ENCODE measurements at places on chromosomes 2 and 18.

- no peak for DNase-seq
Observed at GRCh38 chr2:238381341-238382115, 45.2 kb upstream of the ASB1 start.

GRCh38 chr2:15561574-15562344 lies 625 bp upstream of the NBAS start:
- peak; percentile 43 for DNase-seq

GRCh38 chr2:78035804-78036203 lies 513.6 kb upstream of the LRRTM4 start:
- no peak for DNase-seq

- peak; percentile 5 for DNase-seq
Observed at GRCh38 chr2:146597291-146597690, 1247.5 kb upstream of the ACVR2A start.

DNA sequence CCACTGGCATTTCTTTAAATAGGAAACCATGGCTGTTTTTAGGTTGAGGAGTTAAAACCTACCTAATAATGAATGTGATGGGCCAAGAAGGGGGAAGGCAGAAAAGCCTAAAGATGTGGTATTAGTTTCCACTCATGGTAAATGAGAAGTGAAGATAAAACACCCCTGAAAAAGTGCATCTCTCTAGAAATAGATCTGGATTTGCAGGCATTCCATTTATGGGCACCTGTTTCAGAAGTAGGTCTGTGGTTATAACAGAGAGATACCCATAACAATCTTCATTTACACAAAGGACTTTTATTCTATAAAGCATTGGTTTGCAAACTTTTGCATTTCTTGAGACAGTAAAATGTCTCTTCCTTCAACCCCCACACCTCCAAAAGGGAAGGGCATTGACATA lies 62.1 kb downstream of the PRKCE start:
- DNase-seq, result no peak

- peak; percentile 14 for DNase-seq
Observed at GRCh38 chr2:44668336-44668735, 273.2 kb upstream of the SIX3 start.

GRCh38 chr2:120530781-120531180 lies 184.8 kb downstream of the INHBB start:
- no peak for DNase-seq

- DNase-seq, result no peak
Observed at GRCh38 chr2:21263622-21264021, 139.9 kb downstream of the TDRD15 start.

GRCh38 chr2:233209533-233210171 lies 41.8 kb upstream of the ATG16L1 start:
- DNase-seq, result no peak

- no peak for DNase-seq
Observed at GRCh38 chr2:74461187-74462053, 3.2 kb downstream of the WBP1 start.

- peak; percentile 8 for DNase-seq
Observed at GRCh38 chr18:31901063-31901462, 41.9 kb downstream of the TRAPPC8 start.

- no peak for DNase-seq
Observed at GRCh38 chr2:237210763-237211162, 125.1 kb downstream of the COPS8 start.

DNA sequence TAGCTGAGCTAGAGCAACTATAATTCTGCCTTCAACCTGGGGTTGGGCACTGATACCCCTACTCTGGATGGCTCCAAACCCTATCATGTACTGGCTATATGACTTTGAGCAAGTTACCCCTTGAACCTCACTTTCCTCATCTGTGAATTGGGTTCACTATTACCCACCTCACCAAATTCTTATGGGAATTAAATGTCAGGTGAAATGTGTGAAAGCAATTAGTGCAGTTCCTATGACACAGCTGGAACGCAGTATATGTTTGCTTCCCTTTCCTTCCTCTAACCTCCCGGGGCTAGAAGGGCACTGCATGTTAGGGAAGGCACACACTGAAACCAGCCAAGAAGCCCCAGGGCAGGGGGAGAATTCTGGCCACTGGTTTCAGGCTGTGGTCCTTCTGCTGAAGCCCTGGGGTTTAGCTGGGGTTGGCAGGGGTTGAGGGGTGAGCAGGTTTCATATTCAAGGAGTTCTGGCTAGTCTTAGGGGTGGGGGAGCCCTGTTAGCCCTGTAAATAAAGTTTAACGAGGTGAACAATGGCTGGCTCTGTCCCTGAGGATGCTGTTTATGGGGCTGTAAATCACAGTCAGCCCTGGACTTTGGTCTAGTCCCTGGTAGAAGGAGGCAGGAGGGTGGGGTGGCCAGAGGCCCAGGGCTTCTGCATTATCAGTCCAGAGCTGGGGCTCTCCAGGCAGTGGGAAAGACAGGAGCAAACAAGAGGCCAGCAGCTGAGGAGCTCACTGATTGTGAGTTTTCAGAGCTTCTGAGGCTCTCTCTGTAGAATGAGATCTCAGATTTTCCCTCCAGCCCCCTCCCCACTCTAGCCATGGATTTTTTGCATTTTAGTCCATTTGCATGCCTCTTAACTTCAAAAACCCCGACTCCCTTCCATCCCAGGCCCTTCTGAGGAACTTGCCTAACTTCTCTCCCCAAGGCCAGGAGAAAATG lies 8.0 kb downstream of the PKDCC start:
- DNase-seq, result no peak

- DNase-seq, result no peak
Observed at GRCh38 chr2:107086497-107086896, 200.5 kb upstream of the ST6GAL2 start.

- peak; percentile 27 for DNase-seq
Observed at GRCh38 chr2:41717839-41718238, 330.0 kb upstream of the PKDCC start.

GRCh38 chr2:73640946-73641766 lies 1.1 kb downstream of the NAT8 start:
- no peak for DNase-seq

- peak; percentile 12 for DNase-seq
Observed at GRCh38 chr2:183037553-183038340, 510 bp downstream of the NCKAP1 start.

DNA sequence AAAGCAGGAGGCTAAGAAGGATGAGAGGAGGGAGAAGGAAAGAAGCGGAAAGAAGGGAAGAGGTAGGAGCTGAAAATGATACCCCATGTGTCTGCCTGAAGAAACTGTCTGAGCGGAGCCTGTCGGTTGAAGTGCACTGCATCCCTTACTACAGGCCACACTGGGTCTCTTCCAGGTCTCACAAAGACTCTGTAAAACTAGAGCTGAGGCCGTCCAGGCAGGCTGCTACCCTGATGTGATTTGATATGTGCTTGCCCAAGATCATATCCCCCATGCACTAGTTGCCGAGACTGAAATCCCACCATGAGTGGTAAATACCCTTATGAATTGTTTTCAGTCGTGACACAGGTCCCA lies 134.4 kb downstream of the MAIP1 start:
- no peak for DNase-seq

GRCh38 chr2:150019063-150019462 lies 431.5 kb upstream of the MMADHC start:
- no peak for DNase-seq

DNA sequence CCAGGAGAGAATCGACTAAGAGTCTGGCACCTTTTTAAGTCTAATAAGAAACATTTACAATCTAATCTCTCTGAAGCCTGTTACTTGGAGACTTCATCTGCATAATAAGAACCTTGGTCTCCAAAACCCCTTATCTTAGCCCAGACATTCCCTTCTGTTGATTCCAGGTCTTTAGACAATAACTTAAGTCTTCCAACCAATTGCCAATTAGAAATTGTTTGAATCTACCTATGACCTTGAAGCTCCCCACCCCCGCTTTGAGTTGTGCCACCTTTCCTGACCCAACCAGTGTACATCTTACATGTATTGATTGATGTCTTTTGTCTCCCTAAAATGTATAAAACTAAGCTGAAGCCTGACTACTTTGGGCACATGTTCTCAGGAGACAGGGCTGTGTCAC lies 49.5 kb upstream of the DTNA start:
- DNase-seq, result no peak

DNA sequence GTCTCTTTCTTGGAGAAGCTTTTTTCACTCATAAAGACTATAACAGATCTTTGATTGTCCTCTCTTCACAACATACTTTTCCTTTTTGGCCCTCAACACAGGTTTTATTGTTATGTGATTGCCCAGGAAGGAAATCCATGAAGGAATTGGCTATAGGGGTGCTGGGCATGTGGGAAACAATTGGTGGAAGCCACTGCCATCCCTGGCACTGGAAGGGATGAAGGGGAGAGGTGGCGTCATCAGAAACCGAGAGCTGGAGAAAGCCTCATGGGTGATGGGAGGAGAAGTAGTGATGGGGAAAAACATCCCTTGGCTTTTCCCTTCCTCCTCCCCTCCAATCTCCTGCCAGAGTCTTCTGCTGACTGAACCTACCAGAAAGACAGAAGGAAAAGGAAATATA lies 106.2 kb downstream of the SPOPL start:
- no peak for DNase-seq

- DNase-seq, result peak; percentile 30
Observed at GRCh38 chr18:61893309-61893970, 633 bp upstream of the RNF152 start.

GRCh38 chr2:101698014-101698843 lies 722 bp downstream of the MAP4K4 start:
- DNase-seq, result peak; percentile 15

DNA sequence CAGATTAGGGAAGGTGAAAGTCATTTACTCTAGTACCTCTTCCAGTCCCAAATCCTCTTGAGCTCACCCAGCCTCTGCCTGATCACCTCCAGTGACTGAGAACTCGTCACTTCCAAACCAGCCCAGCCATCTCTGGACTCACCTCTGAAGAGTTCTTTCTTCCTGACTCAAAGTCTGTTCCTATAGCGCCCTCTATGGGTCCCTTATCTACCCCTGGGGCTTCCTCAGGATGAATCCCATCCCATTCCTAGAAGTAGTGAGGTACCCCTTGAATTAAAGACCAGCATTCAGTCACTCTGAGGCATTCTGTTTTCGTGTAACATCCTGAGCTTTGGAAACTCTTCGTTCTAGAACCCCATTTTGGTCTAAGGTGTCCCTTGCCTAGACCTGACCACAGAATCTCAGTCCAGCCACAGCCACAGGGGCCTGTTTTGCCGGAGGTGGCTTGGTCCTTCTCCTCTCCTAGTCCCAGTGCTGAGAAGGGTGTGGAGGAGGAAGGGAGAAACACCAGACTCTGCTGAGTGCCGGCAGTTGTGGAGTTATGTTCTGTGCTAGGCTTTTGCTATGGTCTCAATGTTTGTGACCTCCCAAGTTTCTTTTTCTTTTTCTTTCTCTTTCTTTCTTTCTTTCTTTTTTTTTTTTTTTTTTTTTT lies 32.7 kb downstream of the SIX3 start:
- peak; percentile 81 for DNase-seq

DNA sequence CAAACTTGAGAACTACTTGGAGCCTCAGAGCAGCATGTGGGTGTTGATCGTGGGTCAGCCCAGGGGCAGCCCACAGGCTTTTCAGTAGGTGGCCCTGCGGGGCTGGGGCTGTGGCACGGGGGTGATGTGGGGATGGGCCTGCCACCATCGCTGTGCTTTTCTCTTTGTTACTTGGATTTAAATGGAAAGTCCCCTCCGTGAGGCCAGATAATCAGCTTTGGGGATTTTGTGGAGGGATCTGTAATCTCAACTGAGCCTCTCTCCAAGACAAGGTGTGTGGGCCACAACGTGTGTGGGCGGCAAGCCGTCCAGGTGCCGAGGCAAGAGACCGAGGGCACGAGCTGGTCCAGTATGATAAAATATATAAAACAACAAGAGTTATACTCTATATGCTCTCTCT lies 16.7 kb downstream of the COLEC11 start:
- DNase-seq, result no peak

GRCh38 chr18:12946549-12947284 lies 1.1 kb upstream of the SEH1L start:
- peak; percentile 83 for DNase-seq

DNA sequence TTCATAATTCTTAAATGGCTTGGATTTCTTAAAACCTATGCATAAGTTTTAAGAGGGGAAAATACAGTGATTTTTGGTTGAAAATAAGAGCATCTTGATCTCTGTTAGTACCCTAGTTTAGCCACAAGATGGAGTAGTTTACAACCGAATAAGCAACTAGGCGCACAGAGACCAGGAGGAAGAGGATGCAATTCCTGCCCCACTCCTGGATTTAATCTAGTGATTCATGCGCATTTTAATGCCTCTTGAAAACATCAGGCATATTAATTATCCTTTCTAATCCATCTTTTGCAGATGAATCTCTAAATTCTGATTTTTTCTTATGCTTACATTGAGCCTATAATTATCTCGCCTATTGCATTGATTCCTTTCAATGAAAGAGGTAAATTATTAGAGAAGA lies 76.7 kb downstream of the MRPS9 start:
- DNase-seq, result peak; percentile 82

DNA sequence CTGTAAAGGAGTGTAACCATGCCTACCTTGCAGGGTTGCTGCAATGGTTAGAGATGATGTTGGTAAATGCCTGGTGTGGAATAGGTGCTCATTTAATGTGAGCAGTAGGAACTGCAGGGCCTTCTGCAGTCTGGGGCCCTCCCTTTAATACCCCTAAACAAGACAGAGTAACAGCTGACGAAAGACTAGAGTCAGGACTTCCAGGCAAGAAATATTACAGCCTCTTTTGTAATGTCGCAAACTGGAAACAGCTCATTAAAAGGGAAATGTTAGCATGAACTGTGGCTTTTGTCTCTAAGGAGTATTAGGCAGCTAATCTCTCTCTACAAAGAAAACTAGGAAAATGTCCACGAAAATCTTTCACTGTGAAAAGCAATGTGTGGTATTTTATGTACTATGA lies 26.0 kb downstream of the MARCO start:
- DNase-seq, result no peak

GRCh38 chr2:36423172-36423571 lies 67.6 kb downstream of the CRIM1 start:
- DNase-seq, result no peak

- peak; percentile 9 for DNase-seq
Observed at GRCh38 chr2:14540015-14540414, 92.5 kb upstream of the LRATD1 start.

DNA sequence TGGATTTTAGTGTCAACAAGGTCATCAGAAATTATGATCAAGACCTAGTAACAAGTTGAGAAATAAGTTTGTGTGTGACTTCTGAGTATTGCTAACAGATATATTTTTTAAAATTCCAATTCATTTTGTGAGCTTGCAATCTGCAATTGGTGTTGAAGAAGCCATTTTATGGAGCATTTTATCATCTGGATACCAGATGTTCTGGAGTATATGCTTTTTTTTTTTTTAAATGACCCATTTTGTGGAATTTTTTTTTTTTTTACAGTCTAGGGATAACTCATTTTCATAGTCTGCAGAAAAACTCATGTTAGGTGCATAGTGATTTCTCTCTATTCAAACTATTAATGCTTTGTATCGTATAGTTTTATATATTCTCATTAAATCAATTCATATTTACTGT lies 12.6 kb downstream of the QPCT start:
- DNase-seq, result peak; percentile 67

GRCh38 chr2:24517247-24517646 lies 26.2 kb downstream of the NCOA1 start:
- DNase-seq, result no peak

GRCh38 chr2:181407171-181407570 lies 50.0 kb upstream of the ITGA4 start:
- no peak for DNase-seq

GRCh38 chr2:172667581-172668325 lies 67.9 kb upstream of the RAPGEF4 start:
- DNase-seq, result peak; percentile 66

- peak; percentile 49 for DNase-seq
Observed at GRCh38 chr2:33219850-33220275, 256.6 kb upstream of the RASGRP3 start.
